ENCODE measurements at places on chromosomes 7 and 10. TPM values are rescaled to one million over a fixed set of nuclear protein-coding genes. Genes with fewer than 3 reads are reported as not detected.

DNA sequence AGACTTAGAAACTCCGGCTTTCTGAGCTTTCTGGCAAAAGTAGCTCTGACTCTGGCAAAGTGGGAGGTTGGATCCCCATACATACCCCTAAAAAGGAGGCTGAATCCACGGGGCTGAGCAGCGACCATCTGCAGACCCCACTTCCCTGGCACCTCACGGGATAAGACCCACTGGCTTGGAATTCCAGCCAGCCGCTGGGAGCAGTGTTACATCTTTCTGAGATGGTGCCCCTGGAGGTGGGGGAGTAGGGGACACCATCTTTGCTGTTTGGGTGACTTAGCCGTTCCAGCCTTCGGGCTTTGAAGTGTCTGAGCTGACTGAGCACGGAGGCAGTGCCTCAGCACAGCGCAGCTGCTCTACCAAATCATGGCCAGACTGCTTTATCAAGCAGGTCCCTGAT, 45.0 kb upstream of the GRM3 start:
- no peak for DNase-seq

DNA sequence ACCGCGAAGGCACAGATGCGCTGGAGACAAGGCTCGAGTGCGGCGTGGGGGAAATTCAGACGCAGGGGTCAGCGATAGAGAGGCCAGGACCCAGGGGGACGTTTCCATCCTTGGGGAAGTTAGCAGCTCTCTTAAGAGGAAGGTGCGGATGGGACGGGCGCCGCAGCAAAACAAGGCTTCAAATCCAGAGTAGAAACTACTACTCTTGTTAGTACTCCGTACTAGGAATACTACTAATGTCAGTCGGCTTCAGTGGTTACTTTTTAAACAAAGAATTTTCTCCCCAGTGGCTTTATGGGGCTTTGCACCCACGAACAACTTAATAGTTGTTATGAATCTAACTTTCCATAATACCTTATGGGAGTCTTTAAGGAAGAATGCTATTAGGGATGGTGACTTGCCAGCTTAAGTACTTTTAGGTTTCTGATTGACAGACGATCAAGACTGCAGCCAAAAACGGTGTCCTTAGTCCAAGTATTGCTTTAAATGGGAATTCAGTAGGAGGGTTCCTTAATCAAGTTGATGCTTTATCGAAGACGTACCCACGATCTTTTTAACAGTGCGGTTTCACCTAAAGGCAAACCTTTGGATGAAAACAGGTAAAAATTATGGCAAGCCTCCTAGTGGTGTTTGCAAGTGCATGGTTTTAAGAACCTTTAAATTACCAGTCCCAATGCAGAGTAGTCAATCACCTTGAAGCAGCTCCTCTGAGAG, 812 bp upstream of the IDE start:
- no peak for DNase-seq

DNA sequence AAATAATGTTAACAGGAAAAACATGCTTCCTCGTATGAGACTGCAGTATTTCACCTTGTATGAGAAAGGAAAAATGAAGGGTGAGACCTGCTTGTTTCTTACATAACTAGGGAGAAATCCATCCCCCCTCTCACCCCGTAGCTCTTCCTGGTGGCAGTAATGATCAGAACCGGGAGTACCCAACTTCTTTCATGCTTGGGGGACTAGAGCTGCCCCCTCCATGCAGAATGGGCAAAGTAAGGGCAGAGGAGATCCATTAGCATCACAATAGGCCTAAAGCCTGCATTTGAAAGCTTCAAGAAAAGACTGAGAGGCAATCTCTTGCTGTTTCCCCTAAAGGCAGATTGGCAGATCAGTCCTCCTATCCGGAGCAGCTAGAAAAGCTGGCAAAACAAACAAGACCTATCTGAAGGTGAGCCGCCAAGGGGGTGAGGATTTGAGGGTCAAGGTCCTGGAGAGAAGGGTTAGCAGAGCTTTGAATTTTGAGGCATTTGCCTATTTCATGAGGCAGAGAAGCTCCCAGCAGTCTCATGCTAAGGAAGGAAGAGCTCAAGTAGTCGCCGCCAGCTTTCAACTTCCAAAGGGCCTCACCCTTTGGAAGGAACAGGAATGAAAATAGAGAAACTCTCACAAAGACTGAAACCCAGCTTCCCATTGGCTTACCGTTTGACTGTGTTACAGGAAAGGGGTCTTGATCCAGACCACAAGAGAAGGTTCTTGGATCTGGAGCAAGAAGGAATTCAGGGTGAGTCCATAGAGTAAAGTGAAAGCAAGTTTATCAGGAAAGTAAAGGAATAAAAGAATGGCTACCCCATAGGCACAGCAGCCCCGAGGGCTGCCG, 36.2 kb downstream of the BAG3 start:
- DNase-seq = no peak

- DNase-seq = no peak
Measured at GRCh38 chr10:88315755-88316154, 267.4 kb downstream of the RNLS start.

GRCh38 chr7:138898255-138898654, 82.9 kb downstream of the KIAA1549 start:
- DNase-seq = no peak

DNA sequence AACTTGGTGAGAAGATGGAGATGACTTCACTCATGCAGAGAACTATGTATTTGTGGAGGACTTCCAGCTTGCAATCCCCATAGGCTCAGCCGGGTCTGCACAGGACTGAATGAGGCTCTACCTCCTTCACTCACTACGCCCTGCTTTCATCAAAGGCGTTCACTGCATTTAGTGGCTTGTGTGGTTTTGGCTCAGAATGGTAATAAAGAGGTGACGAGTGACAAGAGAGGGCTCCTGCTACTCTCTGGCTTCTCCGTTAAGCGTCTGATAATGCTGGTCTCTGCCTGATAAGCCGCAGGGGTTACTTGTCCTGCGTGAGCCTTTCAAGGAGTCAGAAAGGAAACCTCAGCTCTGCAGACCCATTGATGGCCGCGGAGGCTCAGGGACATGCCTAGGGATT, 343.4 kb downstream of the PRPF18 start:
- no peak for DNase-seq

DNA sequence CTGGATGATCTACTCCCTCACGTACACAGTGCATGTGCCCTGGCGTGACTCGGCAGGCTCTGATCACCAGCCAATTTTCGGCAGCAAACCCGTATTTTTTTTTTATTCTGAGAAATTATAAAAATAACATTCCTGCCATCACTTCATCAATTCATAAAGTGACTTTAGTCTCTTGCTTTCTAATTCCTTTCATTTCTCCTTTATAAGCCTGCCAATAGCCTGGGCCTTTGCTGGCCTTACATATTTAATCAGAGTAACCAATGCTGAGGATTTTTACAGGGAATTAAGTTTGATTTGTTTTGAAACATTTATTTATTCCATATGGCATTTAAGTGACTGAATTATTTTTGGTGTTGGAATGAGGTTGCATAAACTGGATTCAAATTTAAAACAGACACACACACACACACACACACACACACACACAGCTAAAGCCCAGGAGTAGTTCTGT, 140.8 kb downstream of the ETV1 start:
- no peak for DNase-seq

DNA sequence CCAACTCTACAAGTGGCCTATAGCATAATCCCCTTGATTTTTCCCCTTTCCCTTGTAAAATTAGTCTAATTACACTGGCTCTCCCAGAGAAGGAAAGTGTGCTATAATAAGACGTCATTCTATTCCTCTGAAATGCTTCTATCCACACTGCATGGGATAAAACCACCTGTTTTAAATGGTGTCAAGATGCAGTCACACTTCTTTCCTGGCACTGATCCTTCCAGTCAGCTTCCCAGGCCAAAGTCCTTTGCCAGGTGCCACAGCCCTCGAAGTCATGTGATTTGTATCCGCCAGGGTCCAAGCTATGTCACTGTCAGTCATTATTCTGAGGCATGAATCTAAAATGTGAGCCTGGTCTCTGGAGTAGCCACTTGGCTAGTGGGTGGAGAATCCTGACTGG, 169.0 kb upstream of the KIAA1217 start:
- no peak for DNase-seq

DNA sequence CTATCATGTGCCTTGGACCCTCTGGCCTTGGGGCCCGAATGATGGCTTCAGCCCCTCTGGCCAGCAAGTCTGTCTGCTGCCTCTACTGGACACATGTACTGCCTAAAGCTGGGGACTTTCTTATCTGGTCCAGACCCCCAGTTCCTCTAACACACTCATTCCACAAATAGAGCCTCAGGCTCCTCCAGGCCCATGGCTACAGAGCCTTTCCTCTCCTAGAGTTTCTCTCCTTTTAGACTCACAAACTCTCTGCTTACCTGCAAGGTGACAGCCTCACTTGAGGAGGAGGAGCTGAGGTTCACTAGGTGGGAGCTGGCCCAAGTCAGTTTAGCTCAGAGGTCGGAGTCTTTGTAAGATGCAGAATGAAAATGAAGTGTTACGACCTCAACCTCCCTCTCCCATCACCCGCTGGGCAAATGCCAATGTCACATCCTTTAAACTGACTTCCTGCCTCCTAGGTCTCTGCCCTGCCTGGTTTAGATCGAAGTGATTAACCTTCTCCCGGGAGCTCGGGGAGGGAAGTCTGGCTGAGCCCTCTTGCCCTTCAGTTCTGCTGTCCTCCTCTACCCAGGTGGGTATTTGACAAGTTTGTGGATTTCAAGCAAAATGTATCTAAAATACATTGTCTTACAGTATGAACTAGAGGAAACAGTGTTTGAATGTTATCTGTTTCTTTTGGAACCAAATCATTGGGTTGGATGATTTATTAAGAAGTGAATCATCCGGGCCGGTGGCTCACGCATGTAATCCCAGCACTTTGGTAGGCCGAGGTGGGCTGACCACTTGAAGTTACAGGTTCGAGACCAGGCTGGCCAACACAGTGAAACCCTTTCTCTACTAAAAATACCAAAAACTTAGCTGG, 71.9 kb upstream of the TNS3 start:
- DNase-seq = no peak

DNA sequence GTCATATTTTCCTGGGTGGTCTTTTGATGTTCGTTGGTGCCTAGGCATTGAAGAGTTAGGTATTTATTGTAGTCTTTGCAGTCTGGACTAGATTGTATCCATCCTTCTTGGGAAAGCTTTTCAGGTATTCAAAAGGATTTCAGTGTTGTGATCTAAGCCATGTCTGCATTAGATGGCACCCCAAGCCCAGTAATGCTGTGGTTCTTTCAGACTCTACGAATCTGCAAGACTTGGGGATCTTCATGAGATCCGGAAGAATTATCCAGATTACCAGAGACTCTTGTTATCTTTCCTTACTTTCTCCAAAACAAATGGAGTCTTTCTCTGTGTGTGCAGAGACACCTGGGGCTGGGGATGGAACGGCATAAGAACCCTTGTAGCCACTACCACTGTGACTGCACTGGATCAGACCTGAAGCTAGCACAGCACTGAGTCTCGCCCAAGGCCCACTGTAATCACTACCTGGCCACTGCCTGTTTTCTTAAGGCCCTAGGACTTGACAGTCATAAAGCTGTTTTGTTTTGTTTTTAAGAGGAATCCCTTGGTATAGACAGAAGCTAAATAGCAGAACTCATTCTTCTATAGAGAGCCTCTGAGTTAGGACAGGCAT, 75.5 kb downstream of the MARCHF5 start:
- no peak for DNase-seq

DNA sequence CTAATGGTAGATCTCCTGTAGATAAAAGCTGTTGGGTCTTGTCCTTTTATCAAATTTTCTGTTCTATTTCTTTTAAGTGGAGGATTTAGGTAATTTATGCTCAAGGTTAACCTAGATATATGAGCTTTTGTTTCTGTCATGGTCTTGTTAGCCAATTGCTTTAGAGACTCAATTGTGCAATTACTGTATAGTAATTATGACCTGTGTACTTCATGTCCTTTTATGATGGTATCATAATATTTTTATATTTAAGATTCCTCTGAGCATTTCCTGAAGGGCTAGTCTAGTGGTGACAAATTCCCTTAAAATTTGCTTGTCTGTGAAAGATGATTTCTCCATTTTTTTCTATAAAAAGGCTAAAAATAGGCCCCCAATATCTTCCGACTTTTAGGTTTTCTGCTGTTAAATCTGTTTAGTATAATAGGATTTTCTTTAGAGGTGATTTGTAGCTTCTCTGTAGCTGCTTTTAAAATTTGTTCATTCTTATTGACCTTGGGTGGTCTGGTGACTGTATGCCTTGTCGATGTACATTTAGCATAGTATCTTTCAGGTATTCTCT, 5.4 kb upstream of the AKR1C3 start:
- DNase-seq = no peak

GRCh38 chr7:139876622-139877283, 47.7 kb downstream of the TBXAS1 start:
- DNase-seq = no peak

TMEM176B gene
- total RNA-seq = 0.25 TPM

DNA sequence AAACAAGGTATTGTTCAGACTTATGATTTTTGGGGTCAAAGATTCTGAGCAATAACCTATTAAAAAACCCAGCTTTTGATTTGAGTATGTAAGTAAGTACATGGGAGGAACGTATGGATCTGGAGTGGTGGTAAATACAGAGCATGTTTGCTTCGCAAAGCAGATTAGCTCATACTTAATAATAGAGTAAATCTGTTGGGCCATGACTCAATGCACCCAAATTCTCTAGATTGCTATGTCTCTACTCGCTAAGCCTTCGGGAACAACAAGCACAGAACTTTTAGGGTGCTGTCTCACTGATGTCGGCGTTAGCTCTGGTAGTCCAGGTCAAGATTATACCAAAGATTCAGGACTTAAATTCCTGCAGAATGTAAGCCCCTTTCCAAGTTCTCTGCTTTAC, 807 bp upstream of the MINPP1 start:
- DNase-seq = no peak

DNA sequence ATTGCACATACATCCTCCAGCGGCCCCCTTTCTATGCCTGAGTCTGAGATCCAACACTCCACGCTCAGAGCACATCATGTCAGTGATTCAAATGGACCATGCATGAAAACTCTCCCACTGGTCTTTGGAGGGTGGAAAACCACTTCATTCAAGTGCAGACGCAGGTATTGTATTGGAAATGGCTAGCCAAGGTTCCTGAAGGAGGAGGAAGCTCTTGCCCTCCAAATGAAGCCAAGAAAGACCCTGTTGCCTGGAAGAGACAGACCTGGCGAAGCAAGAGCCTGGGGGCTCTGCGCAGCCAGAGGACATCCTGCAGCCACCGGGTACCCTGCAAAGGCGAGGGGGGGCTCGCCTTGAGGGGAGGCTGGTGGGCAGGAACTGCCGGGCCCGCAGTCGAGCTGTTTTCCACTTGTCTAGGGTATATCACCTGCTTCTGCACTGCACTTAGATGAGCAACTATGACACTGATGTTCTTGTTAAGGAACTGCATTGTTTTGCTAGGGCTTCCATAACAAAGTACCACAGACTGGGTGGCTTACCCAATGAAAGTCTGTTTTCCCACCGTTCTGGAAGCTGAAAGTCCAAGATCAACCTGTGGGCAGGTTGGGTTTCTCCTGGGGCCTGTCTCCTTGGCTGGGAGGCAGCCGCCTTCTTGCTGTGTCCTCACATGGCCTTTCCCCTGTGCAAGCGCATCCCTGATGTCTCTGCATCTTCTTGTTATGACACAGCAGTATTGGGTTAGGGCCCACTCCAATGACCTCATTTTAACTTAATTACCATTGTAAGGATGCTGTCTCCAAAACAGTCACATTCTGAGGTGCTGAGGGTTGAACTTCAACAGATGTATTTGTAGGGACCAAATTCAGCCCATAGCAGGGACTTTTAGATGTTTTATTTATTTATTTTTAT, 233.4 kb downstream of the ARHGAP12 start:
- no peak for DNase-seq

GRCh38 chr7:142352543-142352942, 94.7 kb upstream of the PRSS58 start:
- no peak for DNase-seq

- no peak for DNase-seq
Measured at GRCh38 chr7:151774951-151775350, 102.0 kb downstream of the PRKAG2 start.

GRCh38 chr10:16049782-16050181, 189.5 kb upstream of the MINDY3 start:
- no peak for DNase-seq
